Ureter (tissue), 1 donor: ENCODE measurements at places on chromosomes 3 and 15. TPM values are rescaled to one million over a fixed set of nuclear protein-coding genes. Genes with fewer than 3 reads are reported as not detected.

DNA sequence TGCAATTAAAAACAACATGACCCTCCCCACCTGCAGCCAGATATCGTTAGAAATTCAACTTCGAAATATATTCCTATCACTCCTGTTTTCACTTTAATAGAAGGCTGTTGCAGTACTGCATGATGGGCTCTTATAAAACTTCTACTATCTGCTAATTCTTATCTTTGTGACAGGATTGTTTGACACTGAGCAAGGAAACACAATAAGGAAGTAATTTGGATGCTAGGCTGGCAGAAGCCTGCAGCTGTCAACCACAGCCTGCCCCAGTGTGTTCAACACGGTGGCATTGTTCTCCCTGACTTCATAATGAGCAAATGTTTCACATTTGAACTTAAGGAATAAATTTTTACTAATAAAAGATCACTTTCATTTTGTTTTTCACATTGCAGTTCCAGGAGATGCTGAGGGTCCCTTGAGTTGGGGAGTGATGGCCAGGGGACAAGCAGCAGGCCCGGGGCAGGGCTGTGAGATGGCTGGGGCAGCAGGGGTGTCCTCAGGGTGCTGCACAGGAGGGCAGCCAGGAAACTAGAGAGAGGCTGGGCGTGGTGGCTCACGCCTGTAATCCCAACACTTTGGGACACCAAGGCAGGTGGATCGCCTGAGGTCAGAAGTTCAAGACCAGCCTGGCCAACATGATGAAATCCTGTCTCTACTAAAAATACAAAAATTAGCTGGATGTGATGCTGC, 64.8 kb upstream of the SEC61A1 start:
- no peak for DNase-seq

PLA1A gene
- total RNA-seq = 1.6 TPM

NANOGP8 gene
- 4.6 TPM for total RNA-seq

GRCh38 chr3:31625358-31625757, 92.6 kb downstream of the STT3B start:
- DNase-seq = no peak
